CD8-positive, alpha-beta T cell (primary cell): ENCODE measurements at places on chromosomes 7 and 10.

- no peak for DNase-seq
These were observed 47.8 kb downstream of the BRI3 start for GRCh38 chr7:98329100-98329790.

DNA sequence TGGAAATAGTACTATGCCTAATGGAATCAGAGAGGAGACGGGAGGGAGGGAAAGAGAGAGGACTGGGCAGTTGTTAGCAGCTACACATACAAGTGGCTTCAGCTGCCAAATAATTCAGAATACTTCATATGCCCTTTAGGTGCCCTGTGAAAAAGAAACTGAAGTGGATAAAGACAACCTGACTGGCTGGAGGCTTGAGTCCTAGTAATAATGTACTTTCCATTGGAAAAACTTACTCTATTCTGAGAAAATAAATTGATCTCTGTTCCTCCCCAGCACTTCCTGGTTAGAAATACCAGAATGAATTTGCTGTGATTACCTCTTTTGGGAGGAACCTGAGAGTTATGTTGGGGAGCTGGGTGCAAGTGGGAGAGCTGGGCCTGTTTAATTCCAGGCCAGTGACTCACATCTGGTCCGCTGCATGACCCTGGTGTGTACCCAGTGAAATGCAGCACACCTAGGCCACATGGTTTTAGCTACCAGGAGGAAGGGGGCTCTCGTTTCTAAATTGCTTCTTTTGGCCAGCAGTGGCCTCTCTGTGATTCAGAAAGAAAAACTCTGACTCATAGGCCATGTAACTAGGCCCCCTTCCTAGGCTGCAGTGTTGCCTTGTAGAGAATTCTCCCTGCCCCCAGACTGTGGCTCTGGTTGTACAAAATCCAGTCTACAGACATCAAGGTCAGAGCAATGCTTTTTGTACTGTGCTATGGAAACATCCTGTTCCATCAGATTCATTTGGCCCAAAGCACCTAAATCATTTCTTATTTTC is 6.5 kb downstream of the AGFG2 start:
- no peak for DNase-seq

- no peak for DNase-seq
These were observed 149.9 kb downstream of the NEURL1 start for GRCh38 chr10:103643381-103643780.

GRCh38 chr7:92698237-92698841 is 108.1 kb upstream of the FAM133B start:
- no peak for DNase-seq

GRCh38 chr7:81638198-81638597 is 131.6 kb downstream of the HGF start:
- no peak for DNase-seq

DNA sequence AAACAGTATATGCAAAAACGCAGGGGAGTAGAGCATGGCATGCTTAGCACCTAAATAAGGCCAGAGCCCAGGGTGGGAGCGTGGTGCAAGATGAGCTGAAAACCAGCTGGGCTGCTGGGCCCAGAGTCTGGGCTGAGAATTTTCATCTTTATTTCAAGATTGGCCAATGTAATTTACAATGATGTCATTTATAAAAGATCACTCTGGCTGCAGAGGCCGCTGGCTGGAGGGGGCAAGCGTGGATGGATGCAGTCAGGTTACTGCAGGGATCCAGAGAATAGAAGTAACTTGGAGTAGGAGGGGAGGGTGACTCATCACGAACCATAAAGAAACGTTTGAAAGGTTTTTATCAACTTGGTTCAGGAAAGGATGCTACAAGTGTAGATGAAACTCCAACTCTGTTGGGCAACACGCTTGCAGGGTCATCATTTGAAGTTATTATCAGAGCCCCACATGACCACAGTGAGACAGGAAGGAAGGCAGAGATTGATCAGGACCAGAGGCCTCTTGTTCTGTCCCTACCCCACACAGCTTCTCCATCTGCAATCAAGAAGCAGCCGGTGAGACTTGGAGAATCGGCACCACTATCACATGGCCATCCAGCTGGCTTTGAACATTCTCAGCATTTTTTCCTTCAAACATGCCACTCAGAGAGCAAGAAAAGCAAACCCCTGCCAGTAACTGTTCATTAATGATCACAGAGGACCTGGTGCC is 49.2 kb downstream of the ODAD2 start:
- no peak for DNase-seq

GRCh38 chr10:2392145-2392812 is 655.0 kb upstream of the ADARB2 start:
- DNase-seq: no peak

GRCh38 chr7:154783281-154783909 is 219.5 kb downstream of the PAXIP1 start:
- DNase-seq: no peak

- no peak for DNase-seq
These were observed 262.2 kb upstream of the AOAH start for GRCh38 chr7:36986511-36986933.

GRCh38 chr7:117837841-117838240 is 35.4 kb downstream of the CTTNBP2 start:
- DNase-seq: no peak

DNA sequence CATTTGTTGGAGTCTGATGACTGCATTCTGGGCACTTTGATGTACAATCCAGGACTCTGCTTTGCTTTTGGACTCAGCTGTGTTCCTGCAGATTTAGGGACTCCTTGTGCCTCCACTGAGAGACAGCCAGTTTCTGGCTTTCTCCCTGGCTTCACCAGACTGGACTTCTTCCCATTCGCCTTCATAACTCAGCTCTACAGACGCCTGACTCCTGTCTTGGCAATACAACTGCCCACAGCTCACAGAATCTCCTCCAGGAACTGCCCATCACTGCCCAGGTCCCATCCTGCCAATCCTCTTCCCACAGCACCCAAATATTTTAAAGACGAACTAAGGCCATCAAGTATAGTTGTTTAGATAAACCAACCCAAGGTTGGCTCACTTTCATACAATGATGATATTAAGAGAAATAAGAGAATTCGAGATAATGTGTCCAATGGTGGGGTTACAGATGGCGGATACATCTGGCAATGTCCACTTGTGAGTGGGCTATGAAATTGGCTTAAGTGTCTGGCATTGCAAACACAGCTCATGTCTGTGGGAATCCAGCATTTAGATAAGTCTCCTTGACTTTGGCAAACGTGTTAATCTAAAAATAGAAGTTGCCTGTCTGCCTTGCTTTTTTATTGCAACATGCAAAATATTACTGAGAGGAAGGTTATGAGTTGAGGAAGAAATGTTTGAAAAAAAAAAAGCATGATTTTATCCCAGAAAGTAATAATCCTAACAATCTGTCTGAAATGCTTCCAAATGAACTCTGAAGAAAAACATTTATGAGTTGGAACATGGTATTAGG is 95.1 kb downstream of the ITGA8 start:
- no peak for DNase-seq

DNA sequence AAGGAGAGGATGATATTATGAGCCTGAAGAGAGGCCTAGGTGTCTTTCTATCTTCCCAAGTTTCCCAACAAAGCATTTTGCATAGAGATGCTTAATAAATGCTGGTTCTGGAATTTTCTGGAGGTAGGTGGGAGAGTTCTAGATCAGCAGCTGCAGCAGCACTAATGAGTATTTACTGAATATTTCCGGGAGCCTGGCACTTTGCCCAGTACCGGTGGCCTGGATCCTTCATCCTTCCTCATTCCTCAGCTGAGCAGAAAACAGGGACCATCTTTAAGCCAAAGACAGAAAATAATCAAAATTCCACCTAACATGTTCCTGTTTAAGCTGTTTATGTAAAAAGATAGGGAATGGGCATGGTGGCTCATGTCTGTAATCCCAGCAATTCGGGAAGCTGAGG is 813.2 kb upstream of the AUTS2 start:
- DNase-seq: no peak

- no peak for DNase-seq
These were observed 10.2 kb downstream of the MAD1L1 start for GRCh38 chr7:2222516-2222915.

GRCh38 chr10:94461503-94461902 is 59.2 kb downstream of the TBC1D12 start:
- DNase-seq: no peak

DNA sequence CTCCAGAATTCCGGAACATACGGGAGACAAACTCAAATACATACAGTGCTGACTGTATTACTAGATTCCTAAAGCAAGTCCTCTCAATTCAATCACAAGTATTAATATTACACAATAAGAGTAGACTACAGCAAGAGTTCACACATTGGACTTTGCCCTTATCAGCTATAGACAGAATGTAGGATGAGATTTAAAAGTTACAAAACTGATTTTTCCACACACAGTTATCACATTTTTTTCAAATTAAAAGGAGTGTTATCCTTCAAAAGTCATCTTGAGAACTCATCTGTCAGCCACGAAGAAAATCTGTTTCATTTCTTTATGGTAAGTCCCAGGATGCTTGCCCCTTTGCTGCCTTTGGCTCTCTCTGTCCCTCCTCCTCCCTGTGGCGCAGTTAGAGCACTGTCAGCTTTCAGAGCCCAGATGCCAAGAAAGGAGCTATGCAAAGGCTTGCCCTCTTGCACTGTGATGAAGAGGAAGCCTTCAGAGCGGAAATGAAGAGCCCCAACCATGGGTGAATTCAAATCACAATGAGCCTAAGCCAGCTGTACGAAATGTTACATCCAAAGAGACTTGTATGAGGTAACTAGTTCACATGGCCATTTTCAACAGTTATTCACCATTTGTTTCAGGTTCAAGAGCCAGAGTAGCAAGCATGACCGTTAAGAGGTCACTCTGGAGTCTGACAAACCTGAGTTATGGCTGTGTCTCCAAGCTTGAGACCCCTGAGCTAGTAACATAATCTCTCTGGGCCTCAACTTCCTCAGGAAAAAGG is 10.7 kb downstream of the NCOA4 start:
- no peak for DNase-seq
